ENCODE measurements at places on chromosomes 12 and 14.

GRCh38 chr12:2857576-2857975, 737 bp upstream of the TEX52 start:
- no peak for DNase-seq

GRCh38 chr12:93166541-93167307, 211.0 kb upstream of the NUDT4 start:
- no peak for DNase-seq

GRCh38 chr12:47981496-47982260, 18.3 kb downstream of the TMEM106C start:
- no peak for DNase-seq

GRCh38 chr12:118307069-118307954, 65.4 kb downstream of the TAOK3 start:
- peak; percentile 60 for DNase-seq

GRCh38 chr14:37824939-37825712, 229.7 kb downstream of the TTC6 start:
- DNase-seq: no peak

DNA sequence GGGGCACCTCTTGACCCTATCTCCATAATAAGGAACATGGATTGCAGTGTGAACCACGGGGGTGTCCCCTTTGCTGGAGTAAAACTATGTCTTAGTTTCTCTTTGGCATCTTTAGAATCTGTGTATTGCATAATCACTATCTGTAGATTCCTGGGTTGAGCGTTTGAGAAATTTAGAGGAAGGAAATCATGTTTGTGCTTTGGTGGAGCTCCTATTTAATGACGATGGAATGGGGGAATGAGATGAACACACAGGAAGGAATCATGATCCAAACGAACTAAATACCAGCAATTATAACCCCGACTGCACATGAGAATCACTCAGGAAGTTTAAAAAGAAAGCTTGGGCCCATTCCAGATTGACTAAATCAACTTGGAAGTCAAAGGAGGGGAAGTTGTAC, 1.3 kb upstream of the MYG1 start:
- DNase-seq: no peak

GRCh38 chr12:122293081-122293480, 26.8 kb upstream of the VPS33A start:
- no peak for DNase-seq

GRCh38 chr14:30180219-30180618, 252.6 kb upstream of the PRKD1 start:
- no peak for DNase-seq

DNA sequence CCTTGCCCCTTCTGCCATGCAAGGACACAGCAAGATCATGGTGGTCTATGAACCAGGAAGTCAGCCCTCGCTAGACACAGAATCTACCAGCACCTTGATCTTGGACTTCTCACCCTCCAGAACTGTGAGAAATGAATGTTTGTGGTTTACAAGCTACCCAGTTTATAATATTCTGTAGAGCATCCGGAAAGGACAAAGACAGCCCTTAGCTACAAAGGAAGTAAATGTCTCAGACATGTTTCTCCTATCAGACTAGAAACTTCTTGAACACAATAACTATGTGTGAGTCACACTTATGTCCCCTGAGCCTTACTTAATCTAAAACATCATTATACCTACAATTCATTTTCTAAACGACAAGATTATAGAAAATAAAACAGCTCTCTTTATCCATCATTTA, 176.7 kb downstream of the KLHL28 start:
- no peak for DNase-seq

DNA sequence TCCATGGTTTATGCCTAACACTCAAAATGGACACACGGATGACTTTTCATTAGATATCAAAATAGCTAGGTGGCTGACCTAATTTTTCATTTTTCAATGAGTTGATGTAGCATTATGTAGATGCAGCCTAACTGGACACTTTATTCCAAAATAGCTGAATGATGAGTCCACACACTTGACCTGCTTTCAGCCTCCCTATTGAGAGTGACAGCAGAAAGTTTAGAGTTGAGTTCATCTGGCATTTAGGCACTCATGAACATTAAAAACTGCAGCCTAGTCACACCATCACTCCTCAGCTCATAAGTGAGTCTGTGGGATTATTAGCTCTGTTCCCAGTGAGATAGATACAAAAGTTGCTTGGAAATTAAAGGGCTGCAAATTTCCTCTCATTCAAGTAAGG, 307.3 kb upstream of the PRKD1 start:
- no peak for DNase-seq

DNA sequence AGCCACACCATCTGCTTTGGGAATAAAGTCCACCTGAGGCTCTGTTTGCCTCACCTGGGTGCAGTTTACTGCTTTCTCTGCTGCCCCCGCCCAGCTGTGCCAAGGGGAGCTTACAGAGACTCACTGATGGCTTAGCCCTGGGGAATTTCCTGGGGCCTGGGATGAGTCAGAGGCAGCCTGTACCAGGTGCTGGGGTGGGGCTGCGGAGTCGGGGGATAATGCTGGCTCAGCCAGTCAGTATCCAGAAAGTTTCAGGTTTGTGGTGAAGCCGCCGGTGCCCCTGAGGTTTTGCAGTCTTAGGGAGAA, 22.3 kb downstream of the PLEKHG3 start:
- DNase-seq: peak; percentile 32

DNA sequence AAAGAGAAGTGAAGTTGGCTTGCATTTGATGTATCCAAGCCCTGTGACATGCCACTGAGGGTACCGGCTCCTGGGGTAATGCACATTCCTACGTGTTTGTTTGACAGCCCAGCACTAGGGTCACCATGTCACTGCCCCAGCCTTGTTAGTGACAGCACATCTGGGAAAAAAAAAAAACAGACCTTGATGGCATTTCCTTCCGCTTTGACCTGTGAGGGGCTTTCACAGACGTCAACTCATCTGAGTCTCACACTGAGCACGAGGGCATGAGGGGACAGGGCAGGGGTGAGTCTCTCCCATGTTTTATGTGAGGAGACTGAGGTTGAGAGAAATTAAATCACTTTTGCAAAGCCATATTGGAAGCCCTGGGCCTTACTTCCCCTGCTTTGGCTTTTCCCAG, 111.5 kb downstream of the NUAK1 start:
- DNase-seq: no peak

GRCh38 chr14:90871605-90872233, 55.5 kb upstream of the TTC7B start:
- no peak for DNase-seq

- DNase-seq: peak; percentile 25
Measured at GRCh38 chr12:104720339-104721038, 237.6 kb downstream of the SLC41A2 start.

DNA sequence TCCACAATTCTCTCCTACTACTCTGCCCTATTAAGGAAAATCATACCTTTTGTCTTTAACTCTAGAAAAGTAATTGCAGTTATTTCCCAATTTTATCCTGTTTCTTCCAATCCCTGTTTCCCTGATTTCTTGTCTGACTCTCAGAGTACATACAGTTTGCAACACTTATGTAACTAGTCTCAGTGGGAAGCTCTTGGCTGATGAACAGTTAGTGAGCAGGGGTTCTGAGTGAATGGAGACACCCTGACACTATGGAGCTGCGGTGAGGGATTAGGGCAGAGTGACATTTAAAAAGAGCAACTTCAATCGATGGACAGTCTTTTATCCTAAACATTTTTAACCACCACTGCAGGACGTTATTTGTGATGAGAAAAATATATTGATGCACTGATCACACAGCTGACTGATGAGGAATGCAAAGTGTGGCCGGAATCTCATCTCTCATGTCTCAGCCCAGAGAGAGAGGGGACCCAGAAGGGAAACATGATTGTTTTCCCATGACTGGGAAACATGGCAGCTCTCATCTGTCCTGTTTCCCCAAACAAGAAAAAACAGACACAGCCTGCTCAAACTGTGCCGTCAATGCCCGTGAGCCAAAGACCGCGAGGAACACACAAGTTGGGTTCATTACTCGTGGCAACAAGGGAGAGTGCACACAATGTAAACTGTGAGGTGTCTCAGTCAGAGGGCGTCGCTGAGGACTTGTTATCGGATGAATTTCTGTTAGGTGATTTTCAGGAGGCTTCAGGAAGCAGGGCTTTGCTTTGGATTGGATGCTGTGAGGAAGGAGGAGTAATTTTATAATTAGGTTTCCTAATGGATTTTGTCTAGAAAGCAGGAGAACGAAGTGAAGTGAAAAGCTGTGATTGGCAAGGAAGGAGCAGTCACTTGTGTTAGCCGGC, 5.2 kb upstream of the SLC6A13 start:
- no peak for DNase-seq

DNA sequence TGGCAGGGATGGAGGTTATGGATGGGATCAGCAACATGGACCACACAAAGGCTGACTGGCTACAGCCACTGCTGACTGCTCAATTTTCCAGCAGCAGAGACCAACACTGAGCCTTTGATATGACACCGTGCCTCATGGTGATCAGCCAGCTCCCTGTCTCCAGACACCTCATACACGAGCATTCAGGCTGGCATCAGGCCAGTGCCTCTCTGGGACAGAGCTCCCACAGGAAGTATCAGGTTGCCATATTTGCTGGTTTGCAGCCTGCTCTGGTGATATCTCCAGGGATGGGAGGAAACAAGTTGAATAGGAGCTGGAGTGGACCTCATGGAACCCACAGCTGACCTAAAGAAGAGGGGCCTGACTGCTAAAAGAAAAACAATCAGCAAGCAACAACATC, 471.2 kb upstream of the ATXN7L3B start:
- DNase-seq: no peak

DNA sequence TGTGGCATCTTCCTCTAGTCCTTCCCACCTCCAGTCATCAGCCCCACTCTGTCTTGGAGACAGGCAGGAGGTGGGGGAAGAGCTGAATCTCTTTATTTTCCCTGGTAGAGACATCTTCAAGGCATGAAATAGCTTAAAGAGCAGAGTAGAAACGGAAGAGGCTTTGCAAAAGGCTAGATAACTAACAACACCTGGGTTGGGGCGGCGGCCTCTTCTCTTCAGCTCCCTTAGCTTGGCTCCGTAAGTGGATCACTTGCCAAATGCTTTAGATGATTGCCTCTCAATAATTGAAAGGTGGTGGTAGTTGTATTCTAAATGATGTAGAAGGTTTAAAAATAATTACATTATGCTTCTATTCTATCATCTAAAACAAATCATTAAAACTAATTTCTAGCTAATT, 36.1 kb downstream of the SSPN start:
- no peak for DNase-seq

GRCh38 chr12:102438827-102439210, 41.5 kb downstream of the IGF1 start:
- no peak for DNase-seq

DNA sequence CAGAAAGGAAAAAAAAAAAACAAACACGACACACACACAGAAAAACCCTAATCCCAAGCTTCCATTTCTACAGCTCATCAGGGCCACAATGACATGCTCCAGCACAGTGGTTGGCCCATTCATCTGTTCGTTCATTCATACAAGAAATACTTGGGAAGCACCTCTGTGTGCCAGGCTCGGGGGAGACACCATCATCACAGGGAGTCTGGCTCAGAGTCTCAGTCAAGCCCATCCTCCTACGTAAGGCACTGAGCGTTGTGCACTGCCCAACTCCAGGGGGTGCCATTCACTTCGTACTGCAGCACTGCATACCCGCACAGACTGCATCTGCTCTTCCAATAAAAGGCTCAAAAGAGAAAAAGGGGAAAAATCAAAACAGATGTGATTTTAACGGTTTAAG, 15.3 kb downstream of the VPS37B start:
- no peak for DNase-seq

GRCh38 chr12:68939505-68939904, 6.5 kb upstream of the CPM start:
- no peak for DNase-seq

DNA sequence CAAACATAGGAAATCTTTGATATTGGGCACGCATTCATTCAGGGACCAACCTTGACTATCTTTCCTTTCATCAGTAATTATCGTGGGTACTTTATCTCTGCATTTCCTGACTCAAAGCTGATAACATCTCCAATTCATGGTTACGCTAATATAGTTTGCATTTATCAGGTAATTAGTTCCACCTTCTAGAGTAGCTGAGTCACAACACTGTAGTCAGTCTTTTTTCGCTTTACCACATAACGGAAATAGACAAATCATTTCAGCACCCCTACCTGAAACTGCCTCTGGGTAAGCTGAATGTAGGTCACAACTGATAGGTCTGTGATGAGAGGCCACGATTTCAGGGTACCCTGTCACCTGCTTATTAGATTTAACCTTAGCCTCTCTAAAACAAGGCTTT, 36.7 kb upstream of the IL22 start:
- peak; percentile 42 for DNase-seq

- no peak for DNase-seq
Measured at GRCh38 chr14:105051182-105052109, 13.8 kb downstream of the GPR132 start.

- DNase-seq: no peak
Measured at GRCh38 chr14:101128478-101129321, 225.2 kb upstream of the RTL1 start.

DNA sequence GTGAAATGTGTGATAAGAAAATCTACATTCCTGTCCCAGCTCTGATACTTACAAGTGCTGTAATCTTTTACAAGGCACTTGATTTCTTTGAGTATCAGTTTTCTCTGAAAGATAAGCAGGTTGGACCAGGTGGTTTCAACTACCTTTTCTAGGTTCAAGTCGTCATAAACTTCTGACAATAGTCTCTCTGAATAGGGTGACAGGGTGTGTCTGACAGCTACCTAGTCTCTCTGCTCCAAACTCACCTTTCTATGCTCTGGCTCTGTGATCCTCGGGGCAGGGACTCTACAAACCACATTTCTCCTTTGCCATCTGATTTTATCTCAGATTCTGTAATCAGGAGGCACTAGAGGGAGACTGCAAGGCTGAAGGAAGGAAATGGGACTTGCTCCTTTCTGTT, 137.7 kb upstream of the SYT1 start:
- no peak for DNase-seq
